ENCODE measurements at places on chromosomes 5 and 9.
A peak's percentile ranks its signal among the peaks of the same experiment; 100 is the strongest.

GRCh38 chr5:36948041-36948440, 71.5 kb downstream of the NIPBL start:
- DNase-seq: no peak

- no peak for DNase-seq
Measured at GRCh38 chr9:76964612-76965011, 54.8 kb upstream of the FOXB2 start.

GRCh38 chr5:62475072-62475471, 62.5 kb downstream of the IPO11 start:
- DNase-seq: no peak

DNA sequence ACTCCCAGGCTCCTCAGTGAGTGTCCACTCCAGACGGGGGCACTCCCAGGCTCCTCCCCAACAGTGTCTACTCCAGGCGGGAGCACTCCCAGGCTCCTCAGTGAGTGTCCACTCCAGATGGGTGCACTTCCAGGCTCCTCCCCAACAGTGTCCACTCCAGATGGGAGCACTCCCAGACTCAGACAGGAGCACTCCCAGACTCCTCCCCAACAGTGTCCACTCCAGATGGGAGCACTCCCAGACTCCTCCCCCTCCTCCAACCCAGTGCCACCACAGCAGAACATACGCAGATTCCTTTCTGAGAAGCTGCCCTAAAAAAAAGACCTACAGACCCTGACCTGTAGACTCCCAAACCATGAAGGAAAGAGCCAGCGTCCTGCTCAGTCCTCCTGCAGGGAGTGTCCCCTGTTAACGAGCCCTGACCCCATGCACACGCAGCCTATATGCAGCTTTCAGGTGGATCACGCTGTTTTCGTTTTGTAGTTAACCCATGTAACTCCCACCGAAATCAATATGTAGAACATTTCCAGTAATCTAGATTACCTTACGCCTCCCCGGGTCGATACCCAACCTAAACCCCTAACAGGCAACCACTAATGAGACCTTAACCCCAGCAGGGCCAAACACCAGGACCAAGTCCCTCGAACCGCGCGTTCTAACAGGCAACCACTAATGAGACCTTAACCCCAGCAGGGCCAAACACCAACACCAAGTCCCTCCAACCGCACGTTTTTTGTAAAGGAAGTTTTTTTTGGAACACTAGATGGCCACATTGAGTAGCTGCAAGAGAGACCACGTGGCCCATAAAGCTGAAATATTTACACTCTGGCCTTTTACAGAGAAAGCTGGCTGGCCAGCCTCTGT, 15.7 kb downstream of the PNPLA7 start:
- DNase-seq: peak; percentile 43

GRCh38 chr5:79983618-79984017, 7.4 kb downstream of the MTX3 start:
- DNase-seq: no peak

DNA sequence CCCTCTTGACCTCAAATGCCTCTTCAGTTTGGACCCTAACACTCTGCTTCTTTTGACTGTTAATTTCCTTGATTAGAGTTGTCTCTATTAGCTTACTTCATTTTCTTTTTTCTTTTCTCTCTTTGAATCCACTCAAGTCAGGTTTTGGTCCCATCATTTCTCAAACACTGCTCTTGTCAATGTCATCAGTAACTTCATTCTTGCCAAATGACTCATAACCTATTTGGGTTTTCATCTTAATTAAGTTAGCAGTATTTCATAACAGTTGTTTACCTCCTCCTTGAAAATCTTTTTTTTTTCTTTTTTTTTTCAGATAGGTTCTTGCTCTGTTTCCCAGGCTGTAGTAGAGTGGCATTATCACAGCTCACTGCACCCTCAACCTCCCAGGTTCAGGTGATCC, 119.6 kb downstream of the PARP8 start:
- DNase-seq: no peak

DNA sequence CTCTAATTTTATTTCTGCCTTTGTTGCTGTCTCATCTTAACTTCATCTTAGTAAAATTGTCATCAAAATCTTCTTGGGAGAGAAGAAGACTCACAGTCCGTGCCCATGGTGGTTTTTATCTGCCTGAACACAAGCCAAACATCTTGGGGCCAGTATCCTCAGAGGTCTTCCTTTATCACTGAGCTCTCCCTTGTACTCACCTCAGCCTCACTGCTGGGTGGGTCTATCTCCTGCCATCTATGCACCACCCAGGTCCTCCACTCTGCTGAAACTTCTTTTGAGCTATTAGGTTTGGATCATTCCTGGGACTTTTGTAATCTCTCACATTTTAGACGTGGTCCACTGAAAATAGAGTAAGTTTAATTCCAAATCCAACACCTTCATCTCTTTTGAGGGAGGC, 116.3 kb upstream of the EPB41L4A start:
- no peak for DNase-seq

GRCh38 chr5:173933901-173934300, 45.8 kb downstream of the CPEB4 start:
- no peak for DNase-seq

- no peak for DNase-seq
Measured at GRCh38 chr5:65108786-65109743, 340.3 kb downstream of the CWC27 start.
